ENCODE measurements at places on chromosomes 3 and 15.

- peak; percentile 69 for DNase-seq
Observed at GRCh38 chr3:51799879-51800749, 21.1 kb upstream of the IQCF6 start.

DNA sequence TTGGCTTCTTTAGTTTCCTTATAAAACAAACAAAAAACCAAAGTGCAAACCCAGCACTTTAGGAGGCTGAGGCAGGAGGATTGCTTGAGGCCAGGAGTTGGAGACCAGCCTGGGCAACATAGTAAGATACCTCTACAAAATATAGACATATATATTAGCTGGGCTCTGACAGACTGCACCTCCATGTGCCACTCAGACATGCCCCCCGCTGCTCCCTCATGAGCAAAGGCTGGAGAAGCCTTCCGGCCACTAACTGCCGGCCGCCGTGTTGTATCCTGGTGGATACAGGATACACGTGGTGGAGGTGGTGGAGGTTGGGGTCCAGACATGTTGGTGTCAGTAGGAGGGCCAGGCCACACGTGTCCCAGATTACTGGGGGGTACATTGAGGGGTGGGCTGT, 29.4 kb upstream of the CCR4 start:
- DNase-seq: no peak

GRCh38 chr3:13828501-13829265, 51.2 kb downstream of the WNT7A start:
- DNase-seq: no peak

GRCh38 chr3:128499724-128500275, 6.8 kb upstream of the GATA2 start:
- DNase-seq: peak; percentile 47

GRCh38 chr3:195025884-195026200, 245.1 kb downstream of the XXYLT1 start:
- DNase-seq: no peak

GRCh38 chr3:184636741-184637316, 75.0 kb downstream of the MAGEF1 start:
- DNase-seq: peak; percentile 77

DNA sequence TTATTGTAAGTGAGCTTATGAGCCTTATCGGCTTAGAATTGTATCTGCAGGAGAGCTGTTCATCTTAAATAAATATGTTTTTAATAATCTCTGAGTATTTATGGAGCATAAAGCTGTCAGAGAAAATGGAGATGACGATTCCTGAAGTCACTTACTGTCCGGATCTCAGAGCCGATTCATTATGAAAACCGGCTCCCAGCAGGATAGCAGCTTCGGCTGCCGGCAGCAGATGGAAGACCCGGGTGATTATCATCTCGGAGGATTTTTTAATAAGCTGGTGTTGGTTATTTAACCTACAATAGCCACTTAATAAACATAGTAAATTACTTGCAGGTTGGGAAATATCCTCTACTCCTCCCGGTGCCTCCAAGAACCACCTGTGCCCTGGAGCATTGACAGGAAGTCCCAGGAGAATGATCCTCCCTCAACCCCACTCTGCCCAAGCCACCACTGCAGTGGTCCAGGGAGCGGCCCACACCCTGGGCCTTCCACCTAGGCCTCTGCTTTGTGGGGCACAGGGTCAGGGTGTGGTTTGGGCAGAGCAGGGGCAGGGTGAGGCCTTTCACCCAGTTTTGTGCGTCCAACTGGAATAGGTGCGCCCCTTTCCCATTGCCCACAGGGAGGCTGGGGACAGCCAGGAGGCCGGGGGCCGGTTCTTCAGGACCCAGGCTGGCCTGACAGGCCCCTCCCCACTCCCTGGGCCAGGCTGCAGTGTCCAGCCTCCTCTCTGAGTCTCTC, 42.2 kb upstream of the PRR23E start:
- no peak for DNase-seq

- no peak for DNase-seq
Observed at GRCh38 chr3:36944012-36944640, 728 bp downstream of the TRANK1 start.

GRCh38 chr3:170914690-170915089, 6.3 kb upstream of the EIF5A2 start:
- DNase-seq: no peak

GRCh38 chr15:89167267-89168176, 53.9 kb downstream of the RLBP1 start:
- DNase-seq: peak; percentile 98

- DNase-seq: peak; percentile 24
Observed at GRCh38 chr3:14016900-14017475, 107.7 kb downstream of the CHCHD4 start.

DNA sequence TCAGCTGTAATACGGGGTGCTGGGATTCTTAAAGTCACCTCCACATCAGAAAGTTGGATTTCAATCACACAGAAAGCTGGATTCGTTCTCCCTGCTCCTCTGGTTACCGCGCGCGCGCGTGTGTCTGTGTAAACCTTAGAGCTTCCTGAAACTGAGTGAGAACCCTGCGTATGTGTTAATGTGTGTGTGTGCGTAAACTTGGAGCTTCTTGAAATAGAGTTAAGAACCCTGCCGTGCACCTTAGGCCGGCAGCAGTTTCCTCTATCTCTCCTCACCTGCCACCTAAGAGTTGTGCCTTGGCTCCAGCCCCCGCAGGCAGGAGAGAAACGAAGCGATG, 531 bp downstream of the LZTFL1 start:
- no peak for DNase-seq

- no peak for DNase-seq
Observed at GRCh38 chr3:55267206-55267930, 219.7 kb downstream of the WNT5A start.

GRCh38 chr3:128597900-128598299, 52.7 kb downstream of the RPN1 start:
- no peak for DNase-seq

DNA sequence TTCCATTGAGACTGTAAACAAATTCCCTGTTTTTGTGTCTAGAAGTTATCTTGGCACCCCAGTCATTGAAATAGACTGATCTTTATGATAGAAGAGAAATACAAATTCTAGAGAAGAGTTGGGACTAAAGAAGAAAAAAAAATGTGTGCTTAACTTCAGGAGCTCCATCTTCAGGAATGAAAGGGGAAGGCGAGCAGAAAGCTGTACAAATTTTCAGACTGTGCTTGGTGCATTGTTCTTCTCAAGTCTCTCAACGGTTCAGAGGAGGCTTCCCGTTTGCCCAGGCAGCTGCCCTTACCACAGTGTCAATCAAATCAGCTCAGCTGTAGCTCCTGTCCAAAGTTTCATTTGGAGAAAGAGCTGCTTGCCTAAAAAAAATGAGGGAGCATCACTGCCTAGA, 41.7 kb downstream of the OXSM start:
- DNase-seq: peak; percentile 42

GRCh38 chr3:147645761-147646160, 236.6 kb downstream of the ZIC1 start:
- DNase-seq: no peak

DNA sequence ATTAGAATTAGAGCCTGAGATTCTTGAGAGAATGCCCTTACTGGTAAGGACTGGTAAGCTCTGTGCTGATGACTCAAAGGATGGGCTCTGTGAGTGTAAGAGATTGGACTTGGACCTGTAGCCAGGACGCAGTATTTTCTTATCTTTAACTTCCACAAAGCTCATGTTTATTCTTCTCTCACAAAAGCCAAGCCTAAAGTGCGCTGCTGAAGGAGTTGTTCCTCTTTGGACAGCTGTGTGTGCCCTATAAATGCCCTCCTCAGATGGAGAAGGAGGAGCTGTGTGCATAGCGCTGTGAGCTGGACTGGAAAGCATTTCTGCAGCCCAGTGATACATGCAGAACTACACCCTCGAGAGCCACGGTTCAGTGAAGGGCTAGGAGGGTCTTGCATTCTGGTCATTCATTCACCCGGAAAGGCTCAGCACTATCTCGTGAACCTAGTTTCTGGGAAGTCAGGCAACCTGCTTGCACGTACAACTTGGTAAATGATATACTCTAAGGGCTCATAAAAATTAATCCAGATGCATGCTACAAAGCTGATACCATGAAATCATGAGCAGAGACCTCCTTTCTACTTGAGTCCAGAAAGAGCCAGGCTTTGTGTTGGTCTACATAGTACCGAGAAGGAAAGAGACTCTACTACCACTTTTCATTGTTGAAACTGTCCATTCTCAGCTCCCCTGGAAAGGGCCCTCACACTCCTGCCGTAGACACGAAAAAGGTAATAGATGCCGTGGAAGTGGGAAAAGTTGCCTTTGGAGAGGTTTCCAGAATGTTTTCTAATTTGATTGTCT, 103.0 kb upstream of the TBL1XR1 start:
- no peak for DNase-seq

DNA sequence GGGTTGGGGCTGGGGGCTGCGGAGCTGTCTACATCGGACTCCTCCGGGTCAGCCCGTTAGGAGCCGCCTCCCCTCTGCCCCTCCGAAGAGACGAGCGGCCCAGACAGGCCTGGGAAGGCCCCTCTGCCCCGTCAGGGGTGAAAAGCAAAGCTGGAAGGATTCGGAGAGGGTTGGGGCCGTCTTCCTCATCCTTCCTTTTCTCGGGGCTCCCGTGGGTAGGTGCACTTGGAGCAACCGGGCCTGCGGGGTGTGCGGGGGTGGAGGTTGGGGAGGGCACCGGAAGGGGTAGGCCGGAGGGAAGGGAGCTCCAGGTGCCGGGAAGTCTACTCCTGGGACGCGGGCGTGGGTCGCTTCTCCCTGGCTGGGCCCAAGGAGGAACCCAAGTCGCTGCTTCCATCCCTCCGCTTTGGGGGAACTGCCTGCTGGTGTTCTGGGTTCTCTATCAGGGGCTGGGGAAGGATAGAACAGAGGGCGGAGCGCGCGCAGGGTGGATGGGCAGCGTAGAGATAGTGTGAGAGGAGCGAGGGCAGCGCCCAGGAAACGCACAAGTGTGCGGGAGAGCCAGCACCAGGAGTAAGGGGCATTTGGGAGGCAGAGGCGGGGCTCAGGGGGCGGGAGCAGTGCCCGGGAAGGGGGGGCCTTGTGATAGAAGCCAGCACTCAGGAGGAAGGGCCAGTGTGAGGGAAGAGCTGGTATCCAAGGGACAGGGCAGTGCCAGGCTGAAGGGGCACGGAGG, 590 bp downstream of the POLR2H start:
- DNase-seq: peak; percentile 71

GRCh38 chr15:74892313-74892712, 2.5 kb downstream of the MPI start:
- DNase-seq: no peak

GRCh38 chr3:48696156-48696555, 10.4 kb upstream of the NCKIPSD start:
- no peak for DNase-seq

DNA sequence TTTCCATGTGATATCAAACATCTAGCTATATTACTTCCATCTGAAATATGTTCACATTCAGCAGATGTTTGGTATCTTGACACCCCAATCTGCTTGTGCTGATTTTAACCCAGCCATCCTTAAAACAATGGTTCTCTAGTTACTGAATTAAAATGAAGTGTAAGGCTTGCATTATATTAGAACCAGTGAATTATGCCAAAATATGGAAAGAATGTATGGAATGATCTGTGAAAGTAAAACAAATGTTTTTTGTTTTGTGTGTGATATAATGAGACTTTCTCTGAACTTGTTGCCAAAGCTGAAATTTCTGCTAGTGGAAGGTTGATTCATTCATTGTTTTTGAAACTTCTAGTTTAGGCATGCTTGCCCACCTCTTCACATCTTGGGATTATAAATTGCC, 317.1 kb downstream of the MEX3B start:
- DNase-seq: no peak

- DNase-seq: no peak
Observed at GRCh38 chr3:143311096-143311495, 191.5 kb downstream of the CHST2 start.

- DNase-seq: no peak
Observed at GRCh38 chr3:108838436-108838835, 15.8 kb downstream of the TRAT1 start.

DNA sequence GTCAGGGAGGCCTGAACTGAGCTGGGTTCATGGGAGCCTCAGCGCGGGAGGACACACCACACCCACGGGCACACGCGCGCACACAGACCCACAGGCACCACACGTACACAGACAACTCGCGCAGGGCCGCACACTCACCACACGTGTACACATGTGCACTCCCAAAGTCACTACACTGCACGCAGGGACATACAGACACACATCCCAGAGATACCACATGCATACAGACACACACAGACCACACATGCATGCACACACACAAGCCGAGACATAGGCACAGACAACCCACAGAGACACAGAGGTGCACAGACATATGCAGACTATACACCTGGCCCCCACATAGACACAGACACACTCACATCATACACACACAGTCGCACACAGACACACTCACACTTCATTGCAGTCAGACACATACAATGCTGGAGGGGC, 1.1 kb upstream of the MGLL start:
- DNase-seq: no peak

- DNase-seq: peak; percentile 57
Observed at GRCh38 chr3:61030469-61031035, 220.7 kb downstream of the FHIT start.
